Fibroblast of skin of abdomen (primary cell): ENCODE measurements at places on chromosomes 4 and X.

DNA sequence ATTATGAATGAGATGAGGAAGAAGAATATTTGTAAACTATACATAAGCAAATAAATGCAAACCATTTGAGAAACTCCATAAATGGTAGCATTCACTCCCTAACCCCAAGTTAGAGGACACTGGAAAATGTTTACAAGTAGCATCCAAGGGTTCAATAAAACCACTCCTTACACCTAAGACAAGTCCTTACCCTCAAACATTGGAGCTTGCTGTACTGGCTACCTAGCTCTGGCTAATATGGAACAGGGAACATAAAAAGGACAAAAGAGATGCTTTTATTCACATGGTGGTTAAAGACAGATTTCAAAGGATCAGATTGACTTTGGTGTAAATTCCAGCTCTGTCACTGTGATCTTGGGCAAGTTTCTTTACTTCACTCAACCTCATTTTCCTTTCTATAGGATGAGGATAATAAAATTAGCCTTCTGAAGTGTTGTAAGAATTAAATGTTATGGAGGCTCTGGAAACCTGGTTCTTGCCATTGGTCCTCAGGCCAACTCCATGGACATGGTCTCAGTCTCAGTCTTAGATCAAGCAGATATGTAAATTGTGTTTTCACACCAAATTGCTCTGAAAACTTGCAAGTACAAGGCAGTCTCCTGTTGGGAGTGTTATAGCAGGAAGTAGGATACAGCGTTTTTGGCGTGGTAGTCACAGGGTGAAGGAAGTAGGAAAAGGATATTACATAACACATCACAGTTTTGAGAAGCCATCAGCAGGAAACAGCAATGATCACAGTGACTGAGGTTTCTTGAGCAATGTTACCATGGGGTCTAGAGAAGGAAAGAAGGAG lies 3.3 kb downstream of the CXCL1 start:
- DNase-seq = no peak

DNA sequence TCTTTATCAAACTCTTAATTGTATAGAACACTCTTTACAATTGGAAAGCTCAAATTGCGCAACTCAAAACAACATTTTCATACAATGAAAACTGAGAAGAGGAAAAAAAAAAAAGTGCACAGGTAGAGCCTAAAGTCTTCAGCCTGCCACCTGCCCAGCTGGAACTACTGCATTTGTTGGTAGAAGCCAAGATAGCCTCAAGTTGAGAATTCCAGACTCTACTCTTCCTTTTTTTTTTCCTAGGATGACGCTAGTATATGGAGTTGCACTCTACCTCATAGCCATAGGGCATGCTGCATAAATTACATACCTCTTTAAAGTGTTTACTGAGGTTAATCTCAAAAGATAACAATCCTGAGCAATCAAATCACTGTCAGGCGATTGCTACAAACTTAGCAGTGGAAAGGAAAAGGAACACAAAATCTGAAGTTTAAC lies 13.6 kb downstream of the ABCG2 start:
- no peak for DNase-seq

DNA sequence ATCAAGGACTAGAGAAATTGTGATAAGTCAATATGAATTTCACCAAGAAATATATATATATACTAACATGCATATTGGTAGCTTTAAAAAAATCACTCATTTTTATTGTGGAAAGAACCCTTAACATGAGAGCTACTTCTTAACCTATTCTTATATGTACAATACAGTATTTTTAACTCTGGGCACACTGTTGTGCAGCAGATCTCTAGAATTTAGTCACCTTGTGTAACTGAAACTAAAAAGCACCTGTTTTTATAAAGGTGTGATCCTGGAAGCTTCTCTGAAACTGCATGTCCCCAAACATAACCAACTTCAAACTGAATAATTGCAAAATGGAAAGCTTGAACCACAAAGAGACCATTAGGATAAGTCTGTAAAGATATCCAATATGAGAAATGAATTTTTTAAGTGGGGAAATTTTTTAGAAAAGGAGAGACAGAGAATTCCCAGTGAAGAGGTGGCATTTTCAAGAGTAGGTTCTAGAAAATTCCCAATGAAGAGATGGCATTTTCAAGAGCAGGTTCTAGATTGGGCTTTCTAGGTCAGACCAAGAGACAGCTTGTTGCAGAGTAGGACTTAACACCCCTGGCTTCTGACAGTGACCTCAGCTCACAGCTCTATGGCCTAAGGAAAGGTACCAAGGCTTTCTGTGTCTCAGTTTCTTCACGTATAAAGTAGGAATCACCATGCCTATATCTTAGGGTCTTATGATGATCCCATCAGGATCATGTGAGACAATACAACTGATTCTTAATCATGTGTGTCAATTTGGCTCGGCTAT lies 22.0 kb upstream of the PPARGC1A start:
- no peak for DNase-seq

DNA sequence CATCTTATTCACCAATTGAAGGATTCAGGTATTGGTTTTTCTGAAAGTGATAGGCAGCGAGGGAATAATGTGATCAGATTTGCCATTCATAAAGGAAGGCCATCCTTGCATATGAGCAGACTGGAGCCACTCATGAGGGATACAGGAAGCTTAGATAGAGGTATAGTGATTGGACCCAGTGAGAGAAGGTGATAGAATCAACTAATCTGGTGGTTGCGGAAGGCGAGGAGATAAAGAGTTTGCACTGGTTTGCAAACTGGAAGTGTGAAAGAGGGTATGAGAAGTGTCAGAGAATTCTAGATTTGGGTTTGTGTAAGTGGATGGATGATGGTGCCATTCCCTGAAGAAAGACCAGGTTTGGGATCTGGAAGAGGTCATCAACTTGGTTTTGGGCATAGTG lies 57.3 kb upstream of the RASGEF1B start:
- DNase-seq = no peak

GRCh38 chrX:136182414-136182813 lies 35.1 kb downstream of the FHL1 start:
- DNase-seq = no peak

- DNase-seq = no peak
Observed at GRCh38 chr4:122803788-122804208, 22.8 kb upstream of the FGF2 start.

DNA sequence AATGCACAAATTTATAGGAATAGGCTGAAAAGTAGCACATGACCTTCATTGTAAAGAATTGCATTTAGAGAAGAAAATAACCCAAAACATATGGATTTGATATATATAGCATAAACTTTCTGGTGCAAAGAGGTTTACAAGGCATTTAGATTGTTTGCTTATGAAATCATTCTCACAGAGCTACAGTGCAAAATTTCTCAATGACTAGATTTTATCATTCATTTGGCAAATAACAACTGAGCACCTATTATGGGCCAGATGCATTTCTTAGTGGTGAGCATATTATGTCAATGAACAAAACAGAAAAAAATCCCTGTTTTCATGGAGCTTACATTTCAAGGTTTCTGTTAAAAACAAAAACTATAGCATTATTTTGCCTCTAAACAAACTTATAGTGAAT lies 34.1 kb upstream of the TNIP3 start:
- peak; percentile 70 for DNase-seq

GRCh38 chrX:142040906-142041305 lies 137.2 kb downstream of the MAGEC1 start:
- DNase-seq = no peak

GRCh38 chrX:110745288-110745687 lies 50.3 kb downstream of the CHRDL1 start:
- DNase-seq = no peak

DNA sequence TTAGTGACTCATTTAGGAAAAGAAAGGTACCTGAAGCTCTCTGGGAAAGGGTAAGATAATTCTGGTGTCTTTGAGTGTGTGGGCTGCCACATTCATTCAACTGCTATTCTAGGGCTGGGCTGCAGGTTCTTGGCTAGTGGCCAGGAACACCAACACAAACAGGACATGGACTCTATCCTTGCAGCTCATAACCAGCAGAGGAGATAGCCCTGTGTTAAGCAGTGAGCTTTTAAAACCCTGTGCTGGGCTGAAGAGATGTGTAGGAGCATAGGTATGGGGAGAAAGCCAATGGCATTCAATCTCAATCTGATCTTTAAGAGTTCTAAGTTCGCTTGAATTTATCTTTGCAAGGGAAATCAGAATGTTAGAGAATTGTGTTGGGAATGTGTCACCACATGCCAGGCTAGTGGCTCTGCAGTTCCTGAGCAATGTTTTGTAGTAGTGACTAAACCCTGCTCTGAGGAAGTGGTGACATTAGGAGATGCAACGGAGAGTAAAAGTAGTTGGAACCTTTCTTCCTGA lies 39.2 kb downstream of the SGMS2 start:
- DNase-seq = peak; percentile 13

GRCh38 chr4:83389756-83390505 lies 55.3 kb upstream of the HPSE start:
- DNase-seq = no peak

DNA sequence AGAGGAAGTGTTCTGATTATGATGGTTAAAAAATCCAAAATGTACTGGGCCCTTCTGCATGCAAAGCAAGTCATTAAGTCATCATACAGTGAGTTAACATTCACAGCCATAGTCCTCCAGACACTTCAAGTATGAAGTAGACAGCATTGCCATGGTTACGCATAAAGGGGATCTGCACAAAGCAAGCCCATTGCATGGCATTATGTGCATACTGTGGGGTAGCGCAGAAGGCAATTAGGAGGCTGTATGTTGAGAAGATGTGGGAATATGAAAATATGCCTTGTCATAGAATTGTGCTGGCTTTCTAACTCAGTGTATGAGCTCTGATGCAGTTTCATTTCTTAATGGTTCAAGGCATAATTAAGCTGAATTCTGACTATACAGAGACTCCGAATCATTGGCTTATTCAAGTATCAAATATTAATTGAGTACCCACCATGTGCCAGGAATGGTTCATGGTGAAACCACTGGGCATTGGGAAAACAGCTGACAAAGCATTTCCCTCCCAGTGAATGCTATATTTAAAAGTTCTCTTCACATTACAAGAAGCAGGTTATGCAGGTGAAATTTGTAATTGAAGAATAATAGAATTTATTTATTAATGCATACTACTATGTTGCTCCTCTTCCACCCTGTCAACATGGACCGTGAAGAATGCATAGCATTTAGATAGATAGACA lies 588.9 kb downstream of the ZNF674 start:
- DNase-seq = no peak
